ENCODE measurements at places on chromosomes 6 and 20.
A peak's percentile ranks its signal among the peaks of the same experiment; 100 is the strongest.

DNA sequence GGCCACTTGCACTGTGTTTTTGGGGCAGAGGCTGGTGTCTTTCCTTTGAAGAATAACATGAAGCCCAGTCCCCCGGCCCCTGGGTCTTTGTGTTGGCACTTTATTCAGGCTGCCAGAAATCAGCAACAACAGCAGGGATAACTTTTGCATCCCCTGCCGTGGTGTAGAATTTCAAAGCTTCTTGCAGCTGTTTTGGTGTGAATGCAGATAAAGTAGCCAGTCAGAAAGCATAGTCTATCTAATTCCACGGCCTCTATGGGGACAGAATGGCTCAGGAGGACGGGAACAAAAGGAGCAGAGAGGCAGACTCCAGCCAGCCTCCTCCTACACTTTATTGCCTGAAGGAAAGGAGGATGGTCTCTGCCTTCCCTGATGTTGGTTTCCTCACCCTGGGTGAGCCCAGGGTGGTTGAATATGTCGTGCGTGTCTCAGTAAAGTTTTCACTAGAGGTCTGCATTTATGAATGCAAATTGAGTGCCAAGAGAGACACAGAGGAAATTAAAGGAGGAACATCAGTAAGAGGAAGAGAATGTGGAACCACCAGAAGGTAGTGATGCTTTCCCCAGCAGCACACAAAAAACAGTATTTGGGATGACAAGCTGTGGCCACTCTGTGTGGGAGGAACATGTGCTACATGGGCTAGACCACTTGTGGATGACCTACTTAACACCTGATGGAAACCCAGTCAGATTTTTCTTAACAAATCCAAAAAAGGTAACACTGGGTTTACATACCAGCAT is 125.9 kb upstream of the TRAF3IP2 start:
- DNase-seq: no peak

DNA sequence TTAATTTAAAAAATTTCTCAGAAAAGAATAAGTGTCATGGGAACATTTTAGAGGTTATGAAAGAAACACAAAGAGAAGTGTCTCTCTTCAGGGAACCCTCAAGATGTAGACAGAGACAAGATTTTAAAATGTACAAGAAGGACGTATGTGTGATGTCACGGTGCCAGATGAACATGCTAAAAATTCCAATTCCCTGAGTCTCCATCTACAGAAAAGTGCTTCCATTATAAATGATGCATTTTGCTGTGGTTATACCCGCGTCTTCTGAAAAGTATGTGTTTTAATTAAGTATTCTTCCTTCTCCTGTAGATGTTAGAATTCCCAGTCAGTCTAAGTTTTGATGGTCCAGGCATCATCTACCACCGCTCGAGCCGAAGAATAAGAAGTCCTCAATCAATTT is 489.1 kb downstream of the PREX1 start:
- DNase-seq: peak; percentile 40

DNA sequence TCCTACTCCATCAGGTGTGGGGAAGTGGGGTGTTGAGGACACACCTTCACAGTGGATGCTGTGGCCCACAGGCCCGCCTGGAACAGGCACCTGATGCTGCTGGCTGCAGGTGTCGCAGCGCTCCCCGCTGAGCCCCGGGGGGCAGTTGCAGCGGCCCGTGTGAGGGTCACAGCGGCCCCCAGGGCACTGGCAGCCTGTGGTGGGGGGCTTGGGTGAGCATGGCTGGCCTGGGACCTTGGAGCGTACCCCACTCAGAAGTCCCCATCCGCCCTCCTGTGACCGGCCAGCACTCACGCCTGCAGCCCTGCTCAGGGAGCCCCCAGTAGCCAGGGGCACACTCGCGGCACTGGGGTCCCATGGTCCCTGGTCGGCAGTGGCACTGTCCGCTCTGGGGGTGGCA is 19.2 kb downstream of the ADRM1 start:
- no peak for DNase-seq

GRCh38 chr6:29980511-29980910 is 38.2 kb downstream of the HLA-A start:
- DNase-seq: no peak

GRCh38 chr6:91704531-91704930 is 1117.7 kb upstream of the MAP3K7 start:
- peak; percentile 30 for DNase-seq

DNA sequence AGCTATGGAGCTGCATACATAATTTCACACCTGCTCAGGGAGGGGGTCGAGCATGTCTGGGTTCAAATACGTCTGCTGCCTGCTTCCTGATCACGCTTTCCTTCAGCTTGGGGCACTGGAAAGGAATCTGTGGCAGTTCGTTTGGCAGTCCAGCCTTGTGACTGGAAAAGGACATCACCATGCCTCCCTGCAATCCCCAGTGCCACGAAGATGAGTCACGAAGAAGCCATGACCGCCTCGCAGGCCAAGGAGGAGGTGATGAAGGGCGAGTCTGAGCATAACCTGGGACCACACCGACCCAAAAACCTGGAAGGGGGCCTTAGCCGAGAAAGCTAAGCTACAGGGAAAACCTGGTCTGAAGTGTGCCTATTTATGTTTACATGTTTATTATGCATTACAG is 13.1 kb downstream of the JAG1 start:
- peak; percentile 38 for DNase-seq

DNA sequence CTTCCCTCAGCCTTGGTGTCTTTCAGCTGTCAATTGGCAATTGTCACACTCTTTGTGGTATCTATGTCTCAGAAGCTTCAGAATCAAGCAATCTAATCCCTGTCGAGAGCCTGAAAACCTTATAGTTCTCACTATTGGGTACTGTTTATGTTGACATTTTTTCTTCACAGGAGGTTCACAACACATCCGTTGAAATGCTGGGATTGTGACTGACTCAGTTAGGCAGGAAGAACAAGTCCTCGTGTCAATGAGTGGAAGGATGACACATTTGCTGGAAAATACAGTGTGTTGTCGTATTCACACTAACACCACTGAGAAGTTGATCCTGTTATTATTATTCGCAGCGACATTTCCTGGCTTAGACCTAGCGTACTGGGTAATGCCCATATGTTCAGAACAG is 163.9 kb upstream of the CITED2 start:
- DNase-seq: peak; percentile 38

DNA sequence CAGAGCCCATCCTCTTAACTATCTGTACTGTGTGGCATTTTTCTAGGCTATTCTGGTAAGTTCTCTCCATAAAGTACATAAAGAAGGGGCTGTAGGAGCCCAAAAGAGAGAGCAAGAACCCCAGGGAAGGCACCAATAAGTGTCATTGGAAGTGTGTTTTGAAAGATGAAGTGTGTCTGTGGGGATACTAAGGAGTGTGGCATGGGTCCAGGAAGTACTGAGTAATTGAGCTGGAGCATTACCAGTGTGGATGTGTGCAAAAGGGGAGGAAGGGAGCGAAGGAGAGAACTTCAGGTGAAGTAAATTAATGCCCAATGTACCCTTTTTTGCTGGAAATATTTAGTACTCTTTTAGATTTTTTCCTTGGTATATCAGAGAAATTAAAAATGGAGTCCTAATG is 63.9 kb downstream of the KCNS1 start:
- peak; percentile 81 for DNase-seq

GRCh38 chr6:287489-287860 is 4.8 kb upstream of the DUSP22 start:
- no peak for DNase-seq

GRCh38 chr6:52388790-52389189 is 26.8 kb downstream of the PAQR8 start:
- DNase-seq: no peak

DNA sequence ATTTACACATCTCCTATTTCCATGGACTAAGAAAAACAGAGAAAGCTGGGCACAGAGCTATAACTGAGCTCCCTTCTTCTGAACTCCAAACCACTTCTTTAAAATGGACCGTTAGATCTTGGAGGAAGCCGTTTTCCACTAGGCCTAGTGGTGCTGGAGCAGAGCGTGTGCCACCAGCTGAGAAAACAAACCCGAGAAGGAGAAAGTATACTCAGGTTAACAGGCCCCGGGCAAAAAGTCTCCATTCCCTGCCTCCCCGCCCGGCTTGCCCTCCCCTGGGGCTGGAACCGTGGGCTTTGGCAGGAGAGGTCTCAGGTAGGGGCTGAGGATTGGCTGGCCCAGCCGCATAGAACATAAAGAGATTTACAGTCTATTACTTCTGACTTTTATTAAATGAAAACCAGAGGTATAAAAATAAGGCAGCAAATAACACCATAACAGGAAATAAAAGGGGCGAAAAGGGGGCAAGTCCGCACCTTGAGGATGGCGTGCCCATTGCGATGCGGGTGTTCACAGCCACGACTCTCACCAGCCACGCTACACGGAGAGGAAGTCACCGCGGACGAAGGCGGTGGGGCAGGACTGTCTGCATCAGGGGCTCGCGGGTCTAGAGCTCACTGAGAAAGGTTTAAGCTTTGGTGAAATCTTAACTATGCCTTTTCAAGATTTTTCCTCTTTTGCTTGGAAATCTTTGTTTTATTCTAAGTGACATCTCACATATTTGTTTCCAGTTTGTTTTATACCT is 191.2 kb upstream of the GMDS start:
- no peak for DNase-seq

DNA sequence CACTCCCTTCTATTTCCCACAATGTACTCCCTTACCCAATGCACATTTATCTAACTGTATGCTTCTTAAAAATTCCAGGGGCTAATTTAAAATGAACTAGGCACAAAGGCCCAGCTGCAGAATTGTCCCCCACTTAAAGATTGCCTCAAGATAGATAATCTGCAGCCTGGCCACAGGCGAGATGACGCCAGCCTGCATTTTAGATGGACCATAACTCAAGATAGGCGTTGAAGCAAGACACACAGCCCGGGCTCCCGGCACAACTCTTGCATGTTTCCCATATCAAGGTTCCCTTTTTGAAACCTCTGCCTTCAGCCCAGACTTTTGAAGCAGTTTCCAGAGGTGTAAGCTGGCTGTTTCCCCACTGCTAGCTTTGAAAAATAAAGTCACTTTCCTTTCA is 3.2 kb upstream of the REPS1 start:
- no peak for DNase-seq

DNA sequence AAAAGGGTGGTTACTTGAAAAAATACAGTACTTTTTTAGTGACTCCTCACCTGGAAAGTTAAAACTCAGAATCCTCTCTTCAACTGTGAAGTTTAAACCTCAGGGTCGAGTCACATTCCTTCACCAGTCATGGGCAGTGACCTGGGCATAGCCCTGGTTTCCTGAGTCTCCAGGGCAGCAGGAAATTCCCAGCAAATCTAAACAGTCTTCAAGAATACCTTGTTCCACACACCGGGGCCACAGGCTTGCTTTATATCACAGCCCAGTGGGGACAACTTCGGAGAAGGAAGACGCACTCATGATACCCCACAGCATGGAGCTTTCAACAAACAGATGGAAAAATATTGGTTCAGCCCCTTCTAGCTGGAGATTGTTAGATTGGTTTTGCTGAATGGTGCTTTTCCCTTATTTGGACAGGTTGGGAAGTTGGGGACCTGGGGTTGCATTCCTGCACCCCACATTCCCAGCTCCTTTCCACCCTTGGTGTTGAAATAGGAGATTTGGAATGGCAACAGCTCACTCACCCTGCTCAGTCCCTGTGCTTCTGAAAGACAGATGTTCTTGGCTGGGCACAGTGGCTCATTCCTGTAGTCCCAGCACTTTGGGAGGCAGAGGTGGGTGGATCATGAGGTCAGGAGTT is 113.0 kb upstream of the TMEM170B start:
- DNase-seq: peak; percentile 47

DNA sequence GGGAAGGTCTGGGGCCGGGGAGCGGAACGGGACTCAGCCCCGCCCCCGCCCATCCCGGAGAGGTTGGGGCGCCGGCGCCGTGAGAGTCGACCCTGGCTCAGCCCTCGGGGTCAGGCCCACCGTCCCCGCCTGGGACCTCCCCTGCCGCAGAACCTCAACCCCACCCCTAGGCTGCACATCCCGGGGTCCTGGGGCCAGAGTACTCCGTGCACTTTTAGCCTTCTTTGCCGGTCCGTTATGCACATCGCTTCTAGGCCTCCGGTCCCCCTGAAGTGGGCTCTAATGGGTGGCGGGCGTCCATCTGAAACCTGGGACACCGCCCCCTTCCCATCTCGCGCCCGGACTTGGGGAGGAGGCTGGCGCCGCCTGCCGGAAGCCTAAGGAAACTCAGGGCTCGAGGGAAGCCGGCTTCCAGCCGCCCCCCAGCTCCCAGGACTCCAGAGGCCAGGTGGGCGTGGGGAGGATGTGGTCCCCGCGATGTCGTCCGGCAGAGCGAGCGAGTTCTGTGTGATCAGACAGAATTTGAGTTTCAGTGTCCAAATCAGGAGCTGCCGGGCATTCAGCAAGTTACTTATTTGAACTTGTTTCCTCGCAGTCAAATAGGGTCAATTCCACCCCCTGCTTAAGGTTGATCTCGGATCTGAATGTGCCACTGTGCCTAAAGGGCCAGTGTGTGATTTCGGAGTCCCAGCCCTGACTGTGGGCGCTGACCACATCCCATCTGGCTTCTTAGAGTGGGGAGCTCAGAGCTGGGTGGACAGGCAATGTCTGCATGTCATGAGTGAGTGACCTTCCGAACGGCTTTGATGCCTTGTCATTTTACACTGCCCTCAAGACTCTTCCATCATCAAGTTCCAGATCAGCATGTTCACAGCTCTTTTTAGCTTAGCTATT is 47.6 kb downstream of the CPXM1 start:
- DNase-seq: peak; percentile 62

GRCh38 chr6:149941583-149942460 is at the start of gene ULBP2:
ULBP2 (plus strand) TSS chr6:149942014; CDS start chr6:149942073, 59 bp downstream.
- DNase-seq: peak; percentile 99

DNA sequence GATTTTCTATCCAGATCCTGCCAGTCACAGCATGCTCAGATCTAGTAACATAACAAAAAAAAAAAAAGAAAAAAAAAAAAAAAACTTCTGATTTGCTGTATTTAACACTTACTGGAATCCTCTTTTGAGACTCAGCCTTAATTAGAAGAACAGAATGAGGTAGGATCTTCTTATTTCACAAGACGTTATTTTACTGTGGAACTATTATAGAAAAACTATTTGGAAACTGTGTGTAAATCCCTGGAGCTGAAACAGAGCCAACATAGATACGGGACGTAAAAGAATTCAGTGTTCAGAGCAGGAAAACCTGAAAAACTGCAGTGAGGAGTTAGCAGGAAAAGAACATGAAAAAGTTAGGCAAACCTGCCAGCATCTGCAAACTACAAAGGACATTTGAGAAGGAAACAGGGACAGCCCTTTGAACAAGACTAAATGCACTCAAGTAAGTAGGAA is 3.4 kb upstream of the ZNF217 start:
- DNase-seq: no peak

DNA sequence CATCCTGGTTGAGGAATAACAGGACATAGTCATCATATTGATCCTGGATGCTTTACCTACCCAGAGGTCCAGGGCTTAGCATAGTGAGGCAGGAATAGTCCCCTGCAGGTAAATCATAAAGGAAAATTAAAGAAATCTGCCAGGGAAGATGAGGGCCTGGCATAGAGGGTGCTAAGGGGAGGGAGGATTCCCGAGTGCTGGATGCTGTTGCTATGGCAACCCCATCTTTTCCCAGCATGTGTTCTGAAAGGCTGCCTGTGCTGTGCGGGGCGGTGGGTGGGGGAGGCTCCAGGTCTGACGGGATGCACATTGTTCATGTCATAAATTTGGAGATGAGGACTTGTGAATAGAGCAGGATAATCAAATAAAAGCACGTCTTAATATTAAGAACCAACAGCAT is 212.6 kb upstream of the PCSK2 start:
- DNase-seq: no peak
